Activated CD4-positive, CD25-positive, alpha-beta regulatory T cell treated with anti-CD3 and anti-CD28 coated beads, Interleukin-2, amount 50 U/mL, for 16 hours (primary cell): ENCODE measurements at places on chromosomes 4 and X.

GRCh38 chrX:118847676-118848075 lies 24.1 kb downstream of the ZCCHC12 start:
- DNase-seq = no peak

DNA sequence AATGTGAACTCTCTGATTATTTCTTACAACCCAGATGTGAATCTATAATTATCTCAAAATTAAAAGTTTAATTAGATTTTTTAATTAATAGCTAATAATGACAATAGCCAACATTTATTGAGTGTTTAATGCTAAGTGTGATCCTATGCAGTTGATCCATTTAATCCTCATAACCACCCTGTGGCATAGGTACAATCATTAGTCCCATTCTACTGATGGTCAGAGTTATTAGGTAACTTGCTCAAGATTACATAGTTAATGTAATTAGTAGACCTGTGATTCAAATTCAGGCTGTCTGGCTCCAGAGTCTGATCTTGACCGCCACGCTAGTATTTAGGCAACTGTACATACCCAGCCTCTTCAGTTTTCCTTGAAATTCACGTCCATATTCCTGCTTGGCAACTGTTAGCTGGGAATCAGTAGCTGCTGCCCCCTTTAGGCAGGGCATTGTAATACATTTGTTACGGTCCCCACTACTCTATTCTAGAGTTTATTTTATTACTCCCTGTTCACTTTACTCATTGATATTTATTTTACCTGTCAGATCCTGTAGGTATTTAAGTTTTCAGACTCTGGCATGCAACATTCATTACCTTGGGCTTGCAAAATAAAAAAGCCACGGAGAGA lies 20.6 kb upstream of the TEC start:
- DNase-seq = no peak

DNA sequence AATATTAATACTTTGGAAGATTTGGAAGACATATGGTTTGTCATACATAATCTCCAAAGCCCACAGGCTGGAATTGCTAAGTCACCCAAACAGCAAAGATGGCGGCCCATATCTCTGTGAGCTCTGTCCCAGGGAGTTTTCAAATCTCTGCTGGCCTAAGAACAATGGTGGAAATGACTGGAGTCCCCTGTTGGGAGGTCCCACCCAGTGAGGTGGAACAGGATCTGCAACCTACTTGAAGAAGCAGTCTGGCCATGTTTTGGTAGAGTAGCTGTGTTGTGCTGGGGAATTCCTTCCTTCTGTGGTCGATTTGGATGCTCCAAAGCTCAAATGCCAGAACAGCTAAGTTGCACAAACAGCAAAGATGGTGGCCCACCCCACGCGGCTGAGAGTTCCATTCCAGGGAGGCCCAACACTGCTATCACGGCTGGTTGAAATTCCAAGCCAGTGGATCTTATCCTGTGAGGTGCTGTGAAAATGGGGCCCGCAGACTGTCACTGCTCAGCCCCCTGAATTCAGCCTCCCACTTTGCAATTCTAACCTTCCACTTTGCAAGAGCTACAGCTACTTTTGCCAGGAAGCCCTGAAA lies 3.2 kb upstream of the UGT2B7 start:
- DNase-seq = no peak

GRCh38 chrX:31329298-31329697 lies 257.5 kb upstream of the FTHL17 start:
- DNase-seq = no peak

DNA sequence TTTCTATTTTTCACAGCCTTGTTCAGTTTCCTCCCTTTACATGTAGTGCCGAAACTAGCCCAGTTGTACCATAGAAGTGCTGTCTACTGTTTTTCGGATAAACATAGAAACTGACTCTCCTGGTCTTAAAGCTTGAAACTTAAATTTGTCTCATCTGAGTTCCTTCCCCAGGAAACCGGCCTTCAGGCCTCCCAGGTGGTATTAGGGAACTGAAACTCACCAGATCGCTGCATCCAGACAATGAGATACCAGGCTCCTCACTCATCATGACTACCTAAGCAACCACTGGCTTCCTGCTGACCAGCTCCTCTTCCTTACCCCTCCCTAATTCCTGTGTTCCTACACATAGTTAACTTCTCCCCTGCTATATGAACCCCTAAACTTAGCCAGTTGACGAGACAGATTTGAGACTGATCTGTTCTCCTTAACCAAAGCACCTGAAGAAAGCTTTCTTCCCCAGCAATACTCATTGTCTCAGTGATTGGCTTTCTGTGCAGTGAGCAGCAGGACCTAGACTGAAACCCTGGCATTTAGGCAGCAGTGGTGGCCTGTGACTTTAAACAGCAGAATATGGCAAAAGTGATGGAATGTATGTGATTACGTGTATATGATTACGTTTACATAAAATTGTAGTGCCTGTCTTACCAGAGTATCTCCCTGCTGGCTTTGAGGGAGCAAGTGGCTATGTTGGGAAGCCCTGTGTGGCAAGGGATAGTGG lies 959.1 kb upstream of the LCORL start:
- DNase-seq = no peak

GRCh38 chr4:2721586-2721985 lies 34.5 kb downstream of the TNIP2 start:
- DNase-seq = no peak

DNA sequence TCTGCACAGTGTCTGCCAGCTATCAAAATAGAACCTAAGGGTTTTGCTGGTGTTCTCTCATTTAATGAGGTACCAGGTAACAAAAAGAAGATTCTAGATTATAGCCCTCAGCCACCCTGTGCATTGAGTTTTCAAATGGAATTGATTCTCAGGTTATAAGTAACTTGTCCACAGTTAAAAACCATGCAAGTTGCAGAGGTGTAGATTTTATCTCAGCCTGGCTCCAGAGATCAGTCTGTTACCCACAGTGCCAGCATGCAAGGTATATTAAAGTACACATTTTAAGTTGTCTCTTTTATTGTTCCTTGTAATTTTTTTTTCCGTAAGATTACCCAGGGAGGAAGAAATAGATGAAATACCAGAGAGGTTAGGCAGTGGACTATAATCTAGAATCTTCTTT lies 59.7 kb downstream of the RAPGEF2 start:
- no peak for DNase-seq

- DNase-seq = no peak
These were observed 20.2 kb downstream of the CYP2U1 start for GRCh38 chr4:107951551-107951950.

DNA sequence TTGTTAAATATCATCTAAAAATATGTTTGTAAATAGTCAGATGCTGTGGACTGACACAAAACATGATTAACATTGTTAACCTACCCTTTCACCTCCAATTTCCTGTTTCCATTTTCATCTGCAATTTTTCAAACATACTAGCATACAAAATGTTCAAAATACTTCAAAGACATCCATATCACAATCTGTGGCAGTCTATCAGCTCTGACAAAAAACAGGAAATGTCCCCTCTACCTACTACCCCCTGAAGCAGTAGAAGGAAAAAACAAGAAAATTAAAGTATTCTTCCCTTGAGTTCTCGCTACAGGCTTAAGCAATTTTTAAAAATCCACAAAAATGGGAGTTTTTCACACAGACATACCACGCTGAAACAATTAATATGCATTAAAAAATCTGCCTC lies 108.2 kb upstream of the MCF2 start:
- DNase-seq = no peak

- no peak for DNase-seq
These were observed 42.0 kb downstream of the MTM1 start for GRCh38 chrX:150610446-150610845.

GRCh38 chrX:21881881-21882574 lies 26.2 kb downstream of the YY2 start:
- no peak for DNase-seq

DNA sequence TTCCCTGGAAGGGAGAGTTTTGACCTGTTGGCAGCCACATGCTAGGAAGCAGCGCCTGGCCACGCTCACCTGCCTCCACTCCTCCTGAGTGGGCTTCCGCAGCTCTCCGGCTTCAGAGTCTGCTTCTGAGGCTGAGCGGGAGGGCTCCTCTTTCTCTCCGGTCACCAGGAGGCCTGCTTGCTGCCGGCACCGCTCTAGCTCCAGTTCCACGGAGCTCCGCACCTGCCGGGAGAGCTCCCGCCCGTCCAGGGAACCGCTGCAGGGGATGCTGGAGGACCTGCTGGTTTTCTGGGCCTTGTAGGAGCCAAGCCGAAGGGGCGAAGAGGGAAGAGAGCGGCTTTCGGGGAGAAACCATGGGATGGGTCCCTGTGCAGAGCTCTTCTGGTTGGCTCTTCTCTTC lies 26.0 kb downstream of the PPEF2 start:
- no peak for DNase-seq

GRCh38 chr4:61380865-61381264 lies 180.7 kb downstream of the ADGRL3 start:
- no peak for DNase-seq

- DNase-seq = no peak
These were observed 67.0 kb upstream of the ANXA3 start for GRCh38 chr4:78484574-78484973.

- no peak for DNase-seq
These were observed 63.4 kb upstream of the S100G start for GRCh38 chrX:16586377-16587112.

DNA sequence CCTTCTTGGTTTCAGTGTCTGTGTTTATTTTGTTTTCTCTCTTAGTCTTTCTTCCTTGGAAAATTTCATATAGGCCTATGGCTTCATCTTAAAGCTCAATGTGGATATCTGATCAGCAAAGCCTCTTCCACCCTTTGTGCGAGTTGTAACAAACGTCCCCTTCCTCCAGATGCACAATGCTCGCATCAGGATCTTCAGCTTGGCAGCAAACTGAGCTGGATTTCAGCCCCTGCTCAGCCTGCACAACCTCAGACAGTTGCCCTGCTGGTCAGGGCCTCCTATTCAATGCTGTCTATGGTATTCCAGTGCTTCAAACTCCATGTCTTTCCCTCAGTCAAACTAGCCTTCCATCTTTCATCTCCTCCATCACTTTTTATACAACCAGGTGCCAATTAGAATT lies 309.4 kb downstream of the ARHGAP24 start:
- no peak for DNase-seq

- DNase-seq = no peak
These were observed 326.8 kb downstream of the RPA4 start for GRCh38 chrX:97210501-97210900.
